ENCODE measurements at places on chromosomes 2 and 18.

- H3K36me3 ChIP-seq: no peaks in the 10 kb centered on the region
- no peak overlapping the region for H3K4me3 ChIP-seq
- no peak for DNase-seq
- no peaks in the 10 kb centered on the region for H3K4me1 ChIP-seq
- no peaks in the 10 kb centered on the region for H3K27me3 ChIP-seq
Measured at GRCh38 chr2:240235149-240235803, 94.8 kb upstream of the OTOS start.

- peaks cover 2% of the 10 kb centered on the region for H3K27me3 ChIP-seq
- no peaks in the 10 kb centered on the region for H3K36me3 ChIP-seq
- DNase-seq: no peak
- no peak overlapping the region for H3K4me3 ChIP-seq
- H3K4me1 ChIP-seq: no peaks in the 10 kb centered on the region
Measured at GRCh38 chr2:31136732-31137131, 1.5 kb downstream of the GALNT14 start.

- no peak overlapping the region for H3K4me3 ChIP-seq
- H3K27me3 ChIP-seq: no peaks in the 10 kb centered on the region
- H3K4me1 ChIP-seq: no peaks in the 10 kb centered on the region
- no peaks in the 10 kb centered on the region for H3K36me3 ChIP-seq
Measured at GRCh38 chr2:145356056-145356455, 836.1 kb upstream of the ZEB2 start.

GRCh38 chr2:216536734-216537210, 38.1 kb downstream of the RPL37A start:
- H3K27me3 ChIP-seq: no peaks in the 10 kb centered on the region
- no peak overlapping the region for H3K27ac ChIP-seq
- DNase-seq: no peak
- H3K4me1 ChIP-seq: peaks cover 13% of the 10 kb centered on the region
- no peaks in the 10 kb centered on the region for H3K36me3 ChIP-seq

- no peaks in the 10 kb centered on the region for H3K27me3 ChIP-seq
- DNase-seq: no peak
- H3K36me3 ChIP-seq: no peaks in the 10 kb centered on the region
- no peak overlapping the region for H3K4me3 ChIP-seq
- no peaks in the 10 kb centered on the region for H3K4me1 ChIP-seq
- H3K27ac ChIP-seq: no peak overlapping the region
Measured at GRCh38 chr18:78580835-78581339, 398.7 kb upstream of the SALL3 start.

DNA sequence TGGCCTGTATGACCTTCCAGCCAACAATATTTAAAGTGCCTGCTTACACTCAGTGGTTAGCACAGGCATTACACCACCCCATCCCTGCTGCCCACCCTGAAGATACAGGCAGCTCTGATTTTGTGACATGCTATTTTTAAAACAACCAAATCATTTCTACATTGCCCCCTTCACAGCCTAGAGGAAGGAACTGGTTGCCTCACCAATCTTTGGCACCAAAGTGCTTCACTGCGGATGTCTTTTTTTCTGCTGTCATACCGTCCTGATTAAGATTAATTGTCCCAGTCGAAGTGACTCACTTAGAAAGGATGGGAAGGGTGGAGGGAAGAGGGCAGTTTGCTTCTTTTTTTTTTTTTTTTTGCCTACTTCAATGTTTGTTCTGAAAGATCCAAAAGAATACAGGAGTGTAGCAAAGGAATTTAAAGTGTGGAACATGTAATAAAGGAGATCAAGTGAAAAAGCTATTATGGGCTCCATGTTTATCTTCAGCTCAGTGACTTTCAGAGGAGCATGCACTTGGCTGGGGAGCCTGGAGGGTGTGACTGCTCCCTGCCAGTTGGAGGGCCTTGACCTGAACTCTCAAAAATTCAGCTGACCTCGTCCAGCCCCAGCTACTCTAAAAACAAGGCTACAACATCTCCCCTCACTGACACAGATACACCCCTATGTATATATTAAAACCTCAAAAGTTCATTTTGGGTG, 501.1 kb upstream of the TNP1 start:
- H3K27ac ChIP-seq: no peak overlapping the region
- 0 out of 2 replicates have a peak, but pooled peaks cover 2% of the 10 kb centered on the region for H3K27me3 ChIP-seq
- no peaks in the 10 kb centered on the region for H3K36me3 ChIP-seq
- no peak for DNase-seq

GRCh38 chr2:15867194-15868171, 72.9 kb upstream of the MYCN start:
- H3K4me3 ChIP-seq: no peak overlapping the region
- DNase-seq: no peak
- H3K4me1 ChIP-seq: no peaks in the 10 kb centered on the region
- no peaks in the 10 kb centered on the region for H3K36me3 ChIP-seq
- H3K27ac ChIP-seq: no peak overlapping the region

DNA sequence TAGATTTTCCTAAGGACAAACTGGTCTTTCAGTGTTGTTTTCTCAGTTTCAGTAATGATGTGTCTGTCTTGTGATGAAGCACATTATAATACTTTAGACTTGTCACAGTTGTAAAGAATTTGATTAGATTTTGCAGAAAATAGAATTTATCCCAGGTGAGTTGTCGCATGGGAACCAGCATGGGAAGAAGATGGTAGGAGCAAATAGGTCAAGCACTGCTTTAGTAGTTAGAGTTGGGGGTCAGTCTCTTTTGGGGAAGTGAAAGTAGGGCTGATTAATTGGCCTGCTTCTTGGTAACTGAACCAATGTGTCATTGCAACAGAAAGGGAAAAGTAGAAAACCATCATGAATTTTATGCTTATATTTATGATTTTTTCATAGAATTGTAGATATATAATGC, 153.2 kb upstream of the MYO3B start:
- no peak overlapping the region for H3K4me3 ChIP-seq
- peak; percentile 44 for DNase-seq
- H3K4me1 ChIP-seq: peaks cover 4% of the 10 kb centered on the region
- H3K27me3 ChIP-seq: no peaks in the 10 kb centered on the region

DNA sequence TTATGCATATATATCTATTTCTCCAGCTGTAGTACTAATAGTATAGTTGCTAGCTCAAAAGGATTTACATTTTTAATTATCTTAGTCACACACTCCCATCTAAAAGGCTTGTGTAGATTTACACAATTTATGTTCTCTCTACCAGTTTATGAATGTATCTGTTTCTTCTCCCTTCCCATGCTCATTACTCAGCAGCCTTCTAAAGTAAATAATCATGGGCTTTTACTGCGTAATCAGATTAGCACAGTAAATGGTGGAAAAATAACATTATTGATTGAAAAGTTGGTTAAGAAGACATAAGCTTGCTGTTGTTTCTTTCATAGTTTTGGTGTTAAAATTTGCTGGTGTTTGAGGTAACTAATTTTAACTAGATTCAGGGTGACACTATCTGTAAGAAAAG, 81.8 kb downstream of the PTPN4 start:
- H3K27me3 ChIP-seq: no peaks in the 10 kb centered on the region
- no peak for DNase-seq
- no peak overlapping the region for H3K27ac ChIP-seq

- no peak overlapping the region for H3K4me3 ChIP-seq
- DNase-seq: no peak
- H3K27ac ChIP-seq: no peak overlapping the region
- no peaks in the 10 kb centered on the region for H3K36me3 ChIP-seq
- H3K4me1 ChIP-seq: no peaks in the 10 kb centered on the region
- H3K27me3 ChIP-seq: no peaks in the 10 kb centered on the region
Measured at GRCh38 chr2:237341872-237342271, 72.1 kb downstream of the COL6A3 start.

DNA sequence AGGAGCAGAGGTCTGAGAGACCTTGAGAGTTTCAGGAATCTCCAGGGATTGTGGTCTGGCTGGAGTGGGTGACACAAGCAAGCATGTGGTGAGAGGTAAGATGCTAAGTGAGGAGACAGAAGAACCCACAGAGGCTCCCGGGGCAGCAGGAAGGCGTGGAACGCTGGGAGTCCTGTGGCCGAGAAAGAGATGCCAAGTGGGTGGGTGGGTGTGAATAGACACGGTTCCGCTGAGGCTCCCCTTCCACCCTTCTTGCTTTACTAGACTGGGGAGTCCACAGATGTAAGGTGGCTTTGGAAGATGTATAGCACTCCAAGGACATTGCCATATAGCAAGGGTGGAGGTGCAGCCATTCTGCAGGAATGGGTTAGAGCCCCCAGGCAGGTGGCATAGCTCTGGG, 4.2 kb downstream of the TEX51 start:
- no peak overlapping the region for H3K27ac ChIP-seq
- H3K36me3 ChIP-seq: no peaks in the 10 kb centered on the region
- no peak overlapping the region for H3K4me3 ChIP-seq
- H3K27me3 ChIP-seq: no peaks in the 10 kb centered on the region
- no peaks in the 10 kb centered on the region for H3K4me1 ChIP-seq
- no peak for DNase-seq

DNA sequence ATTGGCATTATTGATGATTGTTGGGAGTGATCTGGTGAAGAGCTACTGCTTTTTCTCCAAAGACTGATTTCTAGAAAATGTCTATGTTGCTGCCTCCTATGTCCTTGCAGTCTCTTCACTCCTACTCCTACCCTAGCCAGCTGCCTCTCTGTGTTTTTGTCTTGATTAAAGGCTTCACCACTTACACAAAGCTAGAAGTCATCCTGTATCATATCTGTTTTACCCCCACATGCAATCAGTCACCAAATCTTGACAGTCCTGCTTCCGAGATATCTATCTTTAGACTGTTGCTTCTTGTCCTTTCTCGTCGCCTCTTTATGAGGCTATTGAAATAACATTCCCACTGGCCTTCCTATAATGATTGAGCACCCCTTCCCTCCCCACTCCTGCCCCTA, 84.5 kb upstream of the ITGA4 start:
- H3K4me3 ChIP-seq: no peak overlapping the region
- peaks cover 29% of the 10 kb centered on the region for H3K4me1 ChIP-seq
- no peaks in the 10 kb centered on the region for H3K36me3 ChIP-seq

DNA sequence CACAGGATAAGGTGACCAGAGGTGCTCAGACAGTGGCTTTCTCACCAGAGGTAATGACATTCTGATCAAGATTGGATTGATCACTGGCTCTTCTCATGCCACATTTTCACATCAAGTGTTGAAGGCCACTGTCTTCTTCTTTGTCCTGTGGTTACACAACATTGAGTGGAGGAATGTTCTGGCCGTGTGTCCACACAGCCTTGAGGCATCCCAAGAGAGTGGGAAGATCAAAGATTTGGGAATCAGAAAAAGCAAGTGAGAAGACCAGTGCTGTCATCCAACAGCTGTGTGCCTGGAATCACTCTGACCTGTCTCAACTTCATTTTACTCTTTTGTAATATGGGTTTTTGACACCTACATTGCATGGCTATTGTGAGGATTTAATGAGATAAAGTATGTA, 67.4 kb downstream of the IL1R2 start:
- no peaks in the 10 kb centered on the region for H3K36me3 ChIP-seq
- no peak for DNase-seq
- no peak overlapping the region for H3K4me3 ChIP-seq
- no peak overlapping the region for H3K27ac ChIP-seq
- no peaks in the 10 kb centered on the region for H3K27me3 ChIP-seq
- no peaks in the 10 kb centered on the region for H3K4me1 ChIP-seq

DNA sequence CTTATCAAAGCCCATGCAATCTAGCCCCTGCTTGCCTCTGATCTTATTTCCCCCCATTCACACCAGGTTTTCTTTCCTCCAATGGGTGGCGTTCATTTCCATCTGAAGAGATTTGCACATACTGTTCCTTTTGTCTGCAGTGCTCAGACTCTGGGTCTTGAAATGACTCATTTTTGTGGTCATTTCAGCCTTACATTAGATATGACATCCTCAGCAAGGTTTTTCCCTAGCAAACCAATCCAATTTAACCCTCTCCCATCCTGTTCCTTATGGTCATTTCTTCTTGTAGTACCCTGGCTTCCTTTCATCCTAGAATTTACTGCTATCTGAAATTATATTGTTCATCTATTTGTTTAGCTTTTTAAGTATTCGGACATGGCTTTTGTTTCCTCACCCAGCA, 42.5 kb upstream of the SCN1A start:
- H3K27me3 ChIP-seq: no peaks in the 10 kb centered on the region
- H3K36me3 ChIP-seq: no peaks in the 10 kb centered on the region
- H3K4me3 ChIP-seq: no peak overlapping the region
- H3K27ac ChIP-seq: no peak overlapping the region
- DNase-seq: no peak

- H3K36me3 ChIP-seq: peaks cover 3% of the 10 kb centered on the region
- no peak overlapping the region for H3K27ac ChIP-seq
- DNase-seq: no peak
- H3K27me3 ChIP-seq: no peaks in the 10 kb centered on the region
- H3K4me3 ChIP-seq: no peak overlapping the region
Measured at GRCh38 chr2:43343573-43344304, 117.3 kb upstream of the ZFP36L2 start.

GRCh38 chr2:151197184-151198108, 64.2 kb downstream of the RBM43 start:
- no peak overlapping the region for H3K27ac ChIP-seq
- no peak overlapping the region for H3K4me3 ChIP-seq
- no peaks in the 10 kb centered on the region for H3K4me1 ChIP-seq
- no peaks in the 10 kb centered on the region for H3K27me3 ChIP-seq

- no peak overlapping the region for H3K4me3 ChIP-seq
- H3K4me1 ChIP-seq: no peaks in the 10 kb centered on the region
- no peak for DNase-seq
- H3K27me3 ChIP-seq: no peaks in the 10 kb centered on the region
- H3K36me3 ChIP-seq: no peaks in the 10 kb centered on the region
Measured at GRCh38 chr2:156164091-156164720, 168.3 kb downstream of the NR4A2 start.

DNA sequence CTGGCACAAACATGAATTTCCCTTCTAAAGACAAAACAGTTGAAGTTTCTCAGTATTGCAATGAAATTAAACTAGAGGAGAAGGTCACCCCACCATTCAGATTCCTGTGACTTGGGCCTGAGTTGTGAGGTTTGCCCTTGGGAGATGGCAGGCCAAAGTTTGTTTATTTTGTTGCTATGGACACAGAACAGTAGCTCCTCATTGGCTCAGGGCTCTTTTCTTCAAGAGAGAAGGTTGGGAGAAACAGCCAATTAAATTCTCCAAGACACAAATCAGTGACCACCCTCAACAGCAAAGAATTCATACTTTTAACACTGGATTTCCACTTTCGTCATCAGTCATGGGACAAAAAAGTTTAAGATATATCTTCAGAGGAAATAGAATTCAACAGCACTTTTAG, at the start of gene FLACC1:
Gene FLACC1 (minus strand): TSS at position 125 of the 400 bp plus-strand sequence. CDS start 5,941 bp downstream, outside the sequence.
- DNase-seq: no peak
- H3K4me3 ChIP-seq: no peak within 1 kb of the TSS
- H3K27me3 ChIP-seq: no peaks in the 10 kb centered on the region
- no peaks in the 10 kb centered on the region for H3K4me1 ChIP-seq
- no peak within 1 kb of the TSS for H3K27ac ChIP-seq

All from GM12878 (cell line).